Activated CD4-positive, alpha-beta T cell treated with anti-CD3 and anti-CD28 coated beads, Interleukin-2, amount 10 ng/mL, durations not matched to agents 7 days and 5 days (primary cell): ENCODE measurements at places on chromosomes 12 and 14. TPM values are rescaled to one million over a fixed set of nuclear protein-coding genes. Genes with fewer than 3 reads are reported as not detected.

ARHGAP9 gene
- total RNA-seq, result 218 TPM

AQP5 gene
- not detected for total RNA-seq

DNA sequence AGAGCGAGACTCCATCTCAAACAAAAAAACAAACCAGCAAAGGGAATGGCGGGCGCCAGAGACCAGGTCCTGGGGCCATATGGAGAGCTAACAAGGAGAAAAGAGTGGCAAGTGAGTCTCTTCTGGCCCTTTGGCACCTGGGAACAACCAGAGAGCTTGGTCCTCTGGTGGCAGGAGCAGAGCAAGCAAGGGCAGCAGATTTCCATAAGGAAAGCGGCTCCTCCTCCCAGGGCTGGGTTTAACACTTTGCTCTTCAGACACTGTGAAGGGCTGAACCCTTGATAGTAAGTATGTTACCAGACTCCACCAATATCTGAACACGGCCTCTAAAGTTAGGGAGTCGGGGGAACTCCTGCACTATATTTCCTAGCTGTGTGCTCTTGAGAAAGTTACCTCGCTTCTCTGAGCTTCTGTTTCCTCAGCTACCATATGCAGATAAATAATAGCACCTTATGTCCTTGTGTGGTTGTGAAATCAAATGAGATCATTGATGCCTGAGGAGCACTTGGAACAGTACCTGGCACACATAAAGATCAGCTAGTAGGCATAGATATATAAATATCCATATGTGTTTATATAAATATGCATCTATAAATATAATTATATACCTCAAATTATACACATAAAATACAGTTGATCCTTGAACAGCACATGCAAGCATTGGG is 33.4 kb upstream of the PLEKHG6 start:
- H3K27me3 ChIP-seq, result peaks cover 36% of the 10 kb centered on the region
- no peak for DNase-seq
- H3K27ac ChIP-seq, result no peak overlapping the region
- H3K4me1 ChIP-seq, result peaks cover 8% of the 10 kb centered on the region
- H3K36me3 ChIP-seq, result no peaks in the 10 kb centered on the region
- H3K4me3 ChIP-seq, result no peak overlapping the region

DNA sequence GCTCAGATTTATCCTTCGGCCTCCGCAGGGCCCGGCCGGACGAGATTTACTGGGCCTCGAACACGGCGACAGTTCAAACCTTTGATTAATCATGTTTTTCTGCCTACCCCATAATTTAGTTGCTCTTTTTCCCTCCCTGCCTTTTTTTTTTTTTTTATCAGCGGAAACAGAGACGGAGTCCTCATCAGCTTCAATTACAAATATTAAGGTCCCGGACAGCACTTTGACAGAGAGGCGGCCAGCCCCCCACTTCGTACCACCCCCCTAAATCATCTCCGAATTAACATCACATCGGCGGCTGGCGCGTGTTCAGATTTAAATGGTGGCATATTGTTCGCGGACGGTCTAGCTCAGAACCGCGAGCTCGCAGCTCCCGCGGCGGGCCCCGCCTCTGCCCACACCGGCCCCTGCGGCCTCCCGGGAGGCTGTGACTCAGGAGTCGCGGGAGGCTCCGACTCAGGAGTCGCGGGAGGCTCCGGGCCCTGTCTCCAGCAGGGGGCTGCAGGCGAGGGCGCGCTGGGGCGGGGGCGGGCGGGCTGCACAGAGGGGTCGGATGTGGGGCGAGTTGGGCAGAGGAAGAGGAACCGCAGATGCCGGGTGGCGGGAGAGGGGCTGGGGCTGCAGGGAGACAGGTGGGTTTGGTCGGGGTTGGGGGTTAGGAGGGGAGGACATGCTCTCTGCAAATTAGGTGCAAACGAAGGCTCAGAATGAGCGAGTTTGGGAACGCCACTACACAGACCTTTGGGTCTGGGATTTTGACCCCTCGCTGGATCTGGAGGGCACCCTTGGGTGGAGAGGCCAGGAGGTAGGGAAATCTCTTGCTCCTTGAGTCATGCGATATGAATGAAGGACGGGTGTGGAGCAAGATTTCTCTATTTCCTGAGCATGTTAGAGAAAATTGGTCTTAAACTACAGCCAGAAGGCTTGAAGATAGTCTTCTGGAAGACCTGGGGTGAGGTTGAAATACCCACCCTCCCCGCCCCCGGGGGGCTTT is 19.6 kb upstream of the ATP5MC2 start:
- H3K27ac ChIP-seq, result peak overlapping the region; percentile 11
- H3K27me3 ChIP-seq, result peaks cover 72% of the 10 kb centered on the region
- H3K36me3 ChIP-seq, result no peaks in the 10 kb centered on the region
- peaks cover 25% of the 10 kb centered on the region for H3K4me1 ChIP-seq
- H3K4me3 ChIP-seq, result peak overlapping the region; percentile 29
